Hypothalamus (tissue), 51 donors: ENCODE measurements at places on chromosomes 1 and 21.

DNA sequence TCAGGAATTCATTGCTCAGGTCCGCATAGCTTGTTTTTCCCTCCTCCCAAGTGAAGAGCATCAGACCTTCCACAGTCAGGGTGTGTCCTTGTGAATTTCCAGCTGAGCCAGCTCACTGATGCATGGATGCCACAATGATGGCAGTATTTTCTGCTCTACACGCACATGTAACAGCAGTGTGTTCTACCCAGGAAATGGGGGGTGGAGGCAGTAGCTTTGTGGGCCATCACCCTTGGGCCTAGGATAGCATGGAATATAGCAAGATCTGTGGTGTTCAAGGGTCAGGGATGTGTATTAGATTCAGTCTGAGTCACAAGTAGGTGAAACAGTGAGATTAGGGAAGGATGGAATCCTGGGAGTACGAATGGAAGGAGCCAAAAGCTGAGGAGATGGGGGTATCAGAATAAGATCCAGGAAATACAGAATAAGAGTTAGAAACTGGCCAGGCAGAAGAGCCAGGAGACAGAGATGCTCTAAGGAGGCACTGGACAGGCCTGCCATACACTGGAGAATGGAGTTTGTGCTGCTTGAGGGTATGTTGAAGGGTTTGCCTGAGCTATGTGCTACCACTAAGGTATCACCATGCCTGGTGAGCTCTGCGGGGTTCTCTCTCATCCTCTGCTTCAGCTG, 90.6 kb upstream of the CNIH3 start:
- no peak for DNase-seq

- DNase-seq: no peak
Observed at GRCh38 chr21:35113064-35113463, 64.0 kb upstream of the RUNX1 start.

- no peak for DNase-seq
Observed at GRCh38 chr21:39972471-39972870, 105.2 kb downstream of the PCP4 start.

DNA sequence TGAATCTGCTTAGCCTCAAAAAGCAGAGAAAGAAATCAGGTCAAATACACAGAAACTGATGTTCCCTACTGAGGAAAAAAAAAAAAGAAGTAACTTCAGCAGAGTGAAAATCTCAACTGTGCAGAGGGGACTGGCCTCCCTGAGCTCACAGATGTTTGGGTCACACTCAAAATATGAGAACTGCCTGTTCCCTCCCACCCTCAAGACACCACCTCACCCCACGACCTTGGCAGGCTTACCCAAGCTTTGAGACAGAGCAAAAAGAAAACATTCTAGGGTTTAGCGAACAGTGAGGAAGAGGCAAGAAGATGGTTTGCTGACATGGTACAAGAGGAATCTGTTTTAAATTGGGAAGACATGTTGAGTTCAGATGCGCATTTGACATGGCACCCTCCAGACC, 48.8 kb downstream of the NID1 start:
- no peak for DNase-seq

DNA sequence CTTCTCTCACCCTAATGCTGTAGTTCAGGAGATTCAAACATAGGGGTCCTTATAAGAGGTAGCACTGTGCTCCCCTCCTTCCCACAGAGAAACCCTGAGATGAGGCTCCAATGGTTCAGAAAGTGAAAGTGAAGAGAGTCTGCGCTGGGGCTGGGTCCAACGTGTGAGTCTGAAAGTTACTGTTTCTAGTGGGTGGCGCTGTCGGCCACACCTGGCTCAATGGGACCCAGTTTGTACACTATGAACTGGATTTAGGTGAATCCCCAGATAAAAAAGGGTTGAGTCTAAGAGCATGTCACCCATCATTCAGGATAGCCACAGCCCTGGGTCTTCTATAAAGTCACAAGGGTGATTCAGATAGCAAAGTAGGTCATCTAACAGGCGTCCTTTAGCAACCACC, 2.8 kb downstream of the SMCP start:
- no peak for DNase-seq

GRCh38 chr1:236099355-236099974, 34.6 kb upstream of the NID1 start:
- DNase-seq: no peak

DNA sequence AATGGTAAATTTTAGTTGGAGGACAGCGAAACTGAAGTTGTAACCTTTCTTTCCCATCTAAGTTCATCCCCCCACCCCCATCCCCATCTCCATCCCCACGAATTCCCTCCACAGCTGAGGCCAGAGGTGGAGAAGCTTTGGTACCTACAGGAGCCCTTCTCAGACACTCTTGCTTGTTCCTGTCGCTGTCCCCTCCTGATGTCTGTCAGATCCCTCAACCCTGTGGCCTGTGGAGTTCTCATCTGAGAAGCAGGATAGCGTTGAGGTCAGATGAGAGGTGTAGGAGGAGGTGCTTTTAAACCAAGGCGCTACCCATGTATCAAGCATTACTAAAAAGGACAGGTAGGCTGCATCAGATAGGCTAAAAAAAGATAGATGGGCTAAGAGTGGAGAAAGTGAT, 769 bp downstream of the NTPCR start:
- DNase-seq: no peak

- no peak for DNase-seq
Observed at GRCh38 chr1:1302006-1302430, 5.7 kb downstream of the ACAP3 start.

GRCh38 chr1:242731446-242731845, 206.9 kb upstream of the PLD5 start:
- DNase-seq: no peak

- DNase-seq: no peak
Observed at GRCh38 chr1:192639607-192640368, 3.8 kb downstream of the RGS13 start.

DNA sequence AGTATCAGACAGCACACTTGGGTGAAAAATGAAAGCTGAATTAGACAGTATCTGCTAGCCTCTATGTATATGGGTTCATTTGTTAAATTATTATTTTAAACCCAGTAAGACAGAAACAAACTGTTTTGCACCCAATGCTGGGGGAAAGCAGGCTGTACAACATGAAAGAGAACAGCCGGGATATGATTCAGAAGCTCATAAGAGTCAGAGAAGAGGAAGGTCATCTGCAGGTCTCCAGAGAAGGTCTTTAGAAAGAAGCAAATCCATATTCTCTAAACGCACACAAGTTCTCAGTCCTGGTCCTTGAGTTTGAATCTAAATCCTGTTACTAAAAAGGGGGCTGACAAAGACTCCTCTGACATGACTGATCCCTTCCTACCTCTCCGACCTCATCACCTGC, 155.1 kb downstream of the SIPA1L2 start:
- no peak for DNase-seq

DNA sequence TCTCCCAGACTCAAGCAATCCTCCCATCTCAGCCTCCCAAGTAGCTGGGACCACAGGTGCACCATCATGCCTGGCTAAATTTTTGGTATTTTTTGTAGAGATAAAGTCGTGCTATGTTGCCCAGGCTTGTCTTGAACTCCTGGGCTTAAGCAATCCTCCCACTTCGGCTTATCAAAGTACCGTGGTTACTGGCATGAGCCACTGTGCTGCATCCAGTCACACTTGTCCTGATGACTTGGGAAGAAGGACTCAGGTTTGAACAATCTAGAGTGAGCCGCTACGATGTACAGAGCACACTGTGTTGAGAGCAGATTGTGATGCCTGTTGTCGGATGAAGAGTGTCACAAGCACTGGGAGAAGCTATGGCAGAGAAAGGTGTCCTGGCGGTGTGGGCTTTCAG, 27.2 kb downstream of the RNF187 start:
- no peak for DNase-seq

DNA sequence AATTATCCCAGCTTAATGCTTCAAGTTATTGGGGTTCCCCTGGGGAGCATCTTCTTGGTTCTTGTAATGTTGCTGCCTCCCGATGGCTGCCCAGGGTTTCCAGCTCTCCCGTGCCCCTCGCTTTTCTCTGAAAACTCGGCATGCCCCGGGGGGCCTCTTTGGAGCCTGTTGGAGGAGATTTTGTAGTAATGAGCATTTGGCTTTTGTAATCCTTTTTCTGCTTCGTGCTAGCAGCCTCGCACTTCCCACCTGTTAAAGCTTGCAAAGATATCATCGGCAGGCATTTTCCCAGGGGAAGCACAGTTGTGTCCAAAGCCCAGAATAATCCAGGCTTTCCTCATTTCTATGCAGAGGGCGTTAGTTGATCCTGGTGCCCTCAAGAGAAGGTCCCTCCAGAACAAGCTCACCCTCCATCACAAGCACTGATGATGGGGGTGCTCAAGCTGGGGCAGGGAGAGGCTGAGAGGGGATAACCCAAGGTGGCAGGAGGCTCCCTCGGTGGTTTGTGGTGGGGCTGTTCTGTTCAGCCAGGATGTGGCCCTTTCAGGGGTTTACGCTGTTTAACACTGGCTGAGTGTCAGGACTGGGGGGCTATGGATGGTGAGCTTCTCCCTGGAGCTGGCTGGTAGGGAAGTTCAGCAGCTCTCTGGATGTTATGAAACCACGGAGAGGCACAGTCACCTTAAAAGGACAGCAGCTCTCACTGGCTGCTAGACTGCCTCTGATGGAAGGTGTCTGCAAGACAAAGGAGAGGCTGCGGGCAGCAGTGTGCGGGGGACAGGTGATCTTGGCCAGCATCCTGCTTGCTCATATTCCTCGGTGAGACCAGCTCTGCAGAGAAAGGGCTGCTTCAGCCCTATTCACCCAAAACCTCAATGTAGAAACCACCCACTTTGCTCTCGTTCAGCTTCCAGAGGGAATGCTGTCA, 477.1 kb upstream of the VAMP3 start:
- no peak for DNase-seq

GRCh38 chr1:29655945-29656850, 419.9 kb downstream of the PTPRU start:
- no peak for DNase-seq

DNA sequence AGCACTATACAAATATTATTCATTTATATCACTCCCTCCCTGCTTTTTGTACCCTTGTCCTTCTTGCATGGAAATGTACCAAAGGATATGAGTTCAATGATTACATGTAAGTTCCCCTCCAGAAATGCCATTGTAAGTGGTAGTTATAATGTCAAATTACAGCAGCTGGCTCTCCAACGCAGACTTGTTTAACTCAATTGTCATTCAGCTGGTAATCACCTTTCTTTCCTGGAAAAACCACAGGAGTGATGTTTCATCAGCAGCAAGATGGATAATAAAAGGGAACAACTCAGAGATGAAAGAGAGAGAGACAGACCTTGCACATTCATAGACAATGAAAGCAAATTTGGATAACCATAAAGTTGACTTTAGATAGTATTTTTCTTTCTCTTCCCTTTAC, 578.6 kb upstream of the PBX1 start:
- no peak for DNase-seq

GRCh38 chr1:234983564-234984238, 144.9 kb downstream of the TOMM20 start:
- DNase-seq: no peak

- no peak for DNase-seq
Observed at GRCh38 chr1:43938892-43939587, 5.4 kb downstream of the ARTN start.

GRCh38 chr1:157404063-157404501, 148.2 kb downstream of the FCRL5 start:
- DNase-seq: no peak

GRCh38 chr21:34031835-34032370, 41.5 kb upstream of the MRPS6 start:
- no peak for DNase-seq

DNA sequence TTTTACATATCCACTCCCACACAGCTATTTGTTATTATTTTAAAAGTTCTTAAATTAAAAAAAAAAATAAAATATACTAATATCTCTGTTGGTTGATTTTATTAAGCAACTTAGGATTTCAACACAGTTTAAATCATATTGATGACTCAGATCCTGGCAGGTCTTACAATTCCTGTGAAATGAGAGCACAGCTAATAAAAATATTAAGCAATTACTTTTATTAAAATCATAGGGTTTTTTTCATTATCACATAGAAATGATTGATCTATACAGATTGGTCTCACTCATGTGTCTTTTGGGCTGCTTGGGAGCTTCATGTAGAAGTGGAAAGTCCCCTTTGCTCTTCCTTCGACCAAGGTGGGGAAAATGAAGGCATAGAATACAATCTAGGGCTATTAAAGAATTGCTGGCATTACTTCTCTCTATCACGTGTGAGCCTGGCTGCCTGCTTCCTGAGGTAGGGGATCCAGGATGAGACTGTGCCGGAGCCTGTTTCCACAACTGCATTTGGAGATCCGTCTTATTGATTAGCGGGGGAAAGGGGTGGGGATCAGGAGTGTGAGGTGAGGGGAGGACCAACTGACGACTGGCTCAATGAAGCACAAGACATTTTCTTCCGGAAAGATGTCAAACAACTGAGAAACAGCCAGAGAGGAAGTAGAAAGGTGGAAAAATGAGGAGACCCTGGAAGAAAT, 858.0 kb downstream of the USP25 start:
- DNase-seq: no peak

GRCh38 chr1:69494221-69494620, 73.5 kb upstream of the LRRC7 start:
- no peak for DNase-seq

DNA sequence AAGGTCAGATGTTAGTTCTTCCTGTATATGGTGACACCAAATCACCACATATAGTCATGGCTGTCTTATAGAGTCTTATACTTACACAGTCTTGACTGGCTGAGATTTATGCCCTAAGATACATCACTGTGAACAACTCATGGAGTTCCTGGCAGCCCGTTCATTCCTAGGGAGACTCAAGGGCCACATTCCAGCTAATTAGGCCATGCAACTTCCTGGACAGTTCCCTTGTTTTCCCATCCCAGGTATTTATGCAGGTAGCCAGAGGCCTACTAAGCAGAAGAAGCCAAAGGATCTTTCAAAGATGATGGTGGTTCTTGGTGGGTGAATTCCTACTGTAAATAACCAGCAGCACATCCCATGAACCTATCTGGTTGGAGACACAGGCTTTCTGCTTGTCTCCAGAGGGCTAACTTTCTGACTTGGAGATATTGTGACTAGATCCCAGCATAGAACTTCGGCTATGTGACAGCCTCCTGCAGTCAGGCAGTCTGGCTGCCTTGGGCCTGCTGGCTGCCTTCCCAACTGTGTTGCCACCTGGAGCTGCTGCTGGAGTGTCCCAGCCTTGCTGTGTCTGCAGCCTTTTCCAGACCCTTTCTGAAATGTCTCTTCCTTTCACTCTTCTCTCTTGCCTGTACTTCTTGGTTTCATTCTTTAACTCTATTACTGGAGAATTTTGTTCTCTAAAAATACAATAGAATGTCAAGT, 283.8 kb downstream of the CACNA1E start:
- no peak for DNase-seq

DNA sequence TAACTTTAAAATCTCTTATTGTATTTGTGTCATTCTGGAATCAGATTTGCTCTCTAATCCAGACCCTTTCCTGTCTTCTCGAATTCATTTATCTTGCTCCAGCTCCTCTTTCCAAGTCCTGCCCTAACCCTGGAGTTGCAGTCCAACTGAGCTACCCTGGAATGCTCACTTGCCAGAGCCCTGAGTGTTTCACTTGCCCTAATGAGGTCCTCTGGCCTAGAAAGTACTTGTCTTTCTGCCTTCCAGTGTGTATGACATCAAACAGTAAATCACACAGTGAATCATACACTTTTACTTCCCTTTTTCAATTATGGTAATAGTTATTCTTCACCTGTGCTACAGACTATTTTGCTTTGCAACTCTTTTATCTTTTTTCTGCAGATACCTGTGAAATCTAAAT, 96.9 kb downstream of the NEK7 start:
- no peak for DNase-seq
